ENCODE measurements at places on chromosomes 1 and 21. TPM values are rescaled to one million over a fixed set of nuclear protein-coding genes. Genes with fewer than 3 reads are reported as not detected.
A peak's percentile ranks its signal among the peaks of the same experiment; 100 is the strongest.

DNA sequence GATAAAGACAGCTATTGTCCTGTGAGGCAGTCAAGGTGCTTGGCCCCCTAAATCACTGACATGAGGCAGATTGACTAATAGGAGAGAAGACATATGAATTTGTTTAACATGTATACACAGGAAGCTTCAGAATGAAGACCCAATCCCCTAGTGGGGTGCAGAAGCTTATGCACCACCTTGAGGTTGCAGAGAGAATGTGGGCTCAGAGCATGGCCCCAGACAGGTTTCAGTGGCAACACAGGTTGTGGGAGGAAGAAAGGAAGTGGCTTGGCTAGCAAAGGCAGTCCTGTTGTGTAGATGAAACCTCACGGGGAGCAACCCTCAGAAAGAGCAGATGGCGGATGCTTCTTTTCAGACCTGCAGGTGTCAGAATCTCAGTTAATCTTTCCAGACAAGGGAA is 37.0 kb upstream of the PARP1 start:
- no peak for DNase-seq
- H3K36me3 ChIP-seq = peaks cover 3% of the 10 kb centered on the region
- peaks cover 61% of the 10 kb centered on the region for H3K4me1 ChIP-seq
- H3K4me3 ChIP-seq = no peak overlapping the region
- H3K27me3 ChIP-seq = no peaks in the 10 kb centered on the region

- DNase-seq = no peak
- no peaks in the 10 kb centered on the region for H3K27me3 ChIP-seq
- H3K4me3 ChIP-seq = no peak overlapping the region
Measured at GRCh38 chr21:37606549-37606948, 240.0 kb downstream of the DYRK1A start.

Gene TSPAN2
- total RNA-seq = 12.0 TPM

DNA sequence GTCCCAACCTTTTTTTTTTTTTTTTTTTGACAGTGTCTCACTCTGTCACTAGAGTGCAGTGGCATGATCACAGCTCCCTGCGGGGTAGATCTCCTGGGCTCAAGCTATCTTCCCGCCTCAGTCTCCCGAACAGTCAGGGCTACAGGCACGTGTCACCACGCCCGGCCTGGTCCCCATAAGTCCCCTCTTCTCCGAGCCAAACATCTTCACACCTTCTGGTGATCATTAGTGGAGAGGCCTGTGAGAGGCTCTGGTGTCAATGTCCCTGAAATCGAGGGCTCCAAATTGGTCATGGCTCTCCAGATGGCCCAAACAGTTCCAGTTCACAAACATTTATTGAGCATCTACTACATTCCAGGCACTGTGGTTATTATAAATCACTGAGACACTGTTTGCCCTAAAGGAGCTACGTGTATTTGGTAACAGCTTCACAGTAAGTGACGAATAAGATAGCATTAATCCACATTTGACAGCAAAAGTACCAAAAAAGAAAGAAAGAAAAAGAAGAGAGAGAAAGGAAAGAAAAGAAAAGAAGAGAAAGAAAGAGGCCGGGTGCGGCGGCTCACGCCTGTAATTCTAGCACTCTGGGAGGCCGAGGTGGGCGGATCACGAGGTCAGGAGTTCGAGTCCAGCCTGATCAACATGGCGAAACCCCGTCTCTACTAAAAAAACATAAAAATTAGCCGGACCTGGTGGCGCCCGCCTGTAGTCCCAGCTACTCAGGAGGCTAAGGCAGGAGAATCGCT is 867 bp upstream of the TIMM17A start:
- H3K27me3 ChIP-seq = no peaks in the 10 kb centered on the region
- peak overlapping the region; percentile 98 for H3K27ac ChIP-seq
- DNase-seq = peak; percentile 23
- peak overlapping the region; percentile 97 for H3K4me3 ChIP-seq
- H3K4me1 ChIP-seq = peaks cover 10% of the 10 kb centered on the region

DNA sequence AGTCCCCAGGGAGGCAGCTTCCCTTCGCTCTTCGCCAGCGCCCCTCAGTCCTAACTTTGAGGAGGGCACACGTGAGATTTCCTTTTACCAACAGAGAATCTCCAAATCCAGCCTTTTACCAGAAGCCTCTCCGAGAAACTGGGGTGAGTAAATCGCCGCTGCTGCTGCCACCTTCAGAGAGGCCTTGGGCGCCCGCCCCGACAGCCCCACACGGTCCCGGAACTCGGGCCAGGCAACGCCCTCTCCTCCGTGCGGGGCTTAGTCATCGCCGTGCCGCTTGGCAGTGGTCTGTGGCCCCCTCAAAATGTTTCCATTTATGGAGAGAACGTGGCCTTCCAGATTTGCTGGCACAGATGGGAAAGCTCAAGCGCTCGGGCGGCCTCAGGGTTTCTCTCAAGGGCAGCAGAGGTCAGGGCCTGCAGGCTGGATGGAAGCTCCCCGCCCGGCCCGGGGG is 41.4 kb upstream of the COL6A2 start:
- H3K4me1 ChIP-seq = peaks cover 6% of the 10 kb centered on the region
- no peak overlapping the region for H3K4me3 ChIP-seq

Gene FRRS1
- total RNA-seq = 6.2 TPM

GRCh38 chr1:71645015-71645414 is 564.2 kb upstream of the ZRANB2 start:
- H3K4me1 ChIP-seq = no peaks in the 10 kb centered on the region
- no peaks in the 10 kb centered on the region for H3K36me3 ChIP-seq
- DNase-seq = no peak
- H3K27ac ChIP-seq = no peak overlapping the region
- no peaks in the 10 kb centered on the region for H3K27me3 ChIP-seq
- no peak overlapping the region for H3K4me3 ChIP-seq

Gene EPHA10
- 1.3 TPM for total RNA-seq

Gene UTS2
- not detected for total RNA-seq

GRCh38 chr1:87702455-87702854 is 373.8 kb downstream of the LMO4 start:
- no peak overlapping the region for H3K27ac ChIP-seq
- peaks cover 32% of the 10 kb centered on the region for H3K36me3 ChIP-seq
- H3K27me3 ChIP-seq = peaks cover 3% of the 10 kb centered on the region
- H3K4me1 ChIP-seq = peaks cover 5% of the 10 kb centered on the region
- no peak overlapping the region for H3K4me3 ChIP-seq
- DNase-seq = no peak

- DNase-seq = no peak
- H3K4me1 ChIP-seq = no peaks in the 10 kb centered on the region
- no peak overlapping the region for H3K27ac ChIP-seq
- no peak overlapping the region for H3K4me3 ChIP-seq
- peaks cover 18% of the 10 kb centered on the region for H3K36me3 ChIP-seq
- no peaks in the 10 kb centered on the region for H3K27me3 ChIP-seq
Measured at GRCh38 chr1:15717418-15718125, 18.5 kb upstream of the SLC25A34 start.

DNA sequence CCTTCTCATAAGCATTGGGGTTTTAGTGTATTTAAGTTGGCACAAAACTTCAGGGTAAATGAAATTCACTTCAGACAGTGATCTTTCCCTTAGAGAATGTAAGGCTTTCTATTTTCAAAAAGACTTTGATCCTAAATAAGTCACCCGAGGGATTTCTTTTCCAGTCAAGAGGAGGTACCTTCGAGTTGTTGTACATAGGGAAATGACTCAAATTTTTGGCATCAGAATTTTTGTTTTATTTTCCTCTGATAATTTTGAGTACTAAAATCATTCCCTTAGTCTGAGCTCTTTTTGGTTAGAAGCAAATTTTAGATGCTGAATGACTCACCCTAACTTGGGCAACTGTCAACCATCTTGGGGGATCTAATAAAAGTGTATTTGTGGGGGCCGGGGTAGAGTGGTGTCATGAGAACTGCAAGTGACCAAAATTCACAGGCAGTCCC is 193.9 kb downstream of the DHRS3 start:
- no peak overlapping the region for H3K4me3 ChIP-seq
- no peaks in the 10 kb centered on the region for H3K36me3 ChIP-seq

- DNase-seq = no peak
Measured at GRCh38 chr1:246933893-246934292, 2.1 kb upstream of the AHCTF1 start.

DNA sequence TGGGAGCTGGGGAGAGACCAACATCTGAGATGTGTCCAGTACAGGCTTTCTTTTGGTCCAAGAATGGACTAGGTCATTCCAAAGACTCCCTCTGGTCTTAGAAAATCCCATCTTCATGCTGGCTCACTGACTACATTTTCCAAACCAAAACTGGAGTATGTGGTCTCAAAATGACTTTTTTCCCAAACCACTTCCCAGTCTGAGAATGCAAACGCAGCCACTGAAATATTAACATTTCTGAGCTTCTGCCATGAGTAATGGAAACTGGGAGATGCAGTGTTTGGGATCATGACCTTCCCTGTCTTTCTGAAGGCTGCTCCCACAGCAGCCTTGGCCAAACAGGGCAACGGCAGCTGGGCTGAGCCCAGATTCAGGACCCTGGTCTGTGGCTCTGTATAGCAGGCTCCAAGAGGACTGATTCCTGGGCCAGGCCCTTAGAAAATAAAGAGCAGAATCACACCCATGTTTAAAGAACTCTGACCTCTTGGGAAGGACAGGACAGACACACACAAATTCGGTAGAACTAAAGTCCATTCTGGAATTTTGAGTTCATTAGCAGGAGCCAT is 62.1 kb upstream of the CNTN2 start:
- H3K27me3 ChIP-seq = no peaks in the 10 kb centered on the region
- H3K36me3 ChIP-seq = no peaks in the 10 kb centered on the region
- DNase-seq = no peak

DNA sequence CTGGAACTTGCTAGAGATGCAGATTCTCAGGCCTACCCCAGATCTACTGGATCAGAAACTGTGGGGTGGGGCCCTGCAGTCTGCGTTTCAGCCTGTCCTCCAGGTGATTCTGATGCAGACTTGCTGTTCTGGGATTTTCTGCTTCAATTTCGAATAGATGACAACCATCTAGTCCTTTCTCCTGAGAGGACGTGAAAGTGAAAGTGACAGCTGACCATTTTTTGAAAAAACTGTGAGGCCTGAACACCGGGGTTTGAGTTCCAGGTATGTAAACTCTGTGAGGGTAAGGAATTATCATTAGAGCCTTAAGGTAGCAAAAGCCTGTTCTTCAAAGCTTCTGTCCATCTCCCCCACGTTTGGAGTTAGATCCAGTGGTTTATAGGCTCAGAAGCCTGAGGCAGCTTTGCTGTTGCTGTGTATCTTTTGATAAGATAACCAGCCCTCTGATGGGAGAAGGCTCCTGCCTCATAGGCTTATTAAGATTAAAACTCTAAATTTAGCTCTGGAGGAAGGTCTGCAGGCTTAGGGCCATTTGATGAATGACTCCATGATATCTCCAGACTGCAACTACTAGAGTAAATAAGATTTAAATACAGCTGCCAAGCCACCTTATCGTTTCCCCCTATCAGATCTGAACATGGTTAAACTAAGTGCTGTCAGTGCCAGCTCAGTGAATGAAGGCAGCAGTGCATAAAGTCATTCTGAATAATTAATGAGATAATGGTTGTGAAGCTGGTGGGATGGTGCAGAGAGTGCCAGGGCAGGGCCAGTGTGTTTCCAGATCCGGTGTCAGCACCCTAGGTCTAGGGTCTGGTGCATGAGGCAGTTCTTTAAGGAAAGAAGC is 335.2 kb downstream of the HHAT start:
- H3K27me3 ChIP-seq = no peaks in the 10 kb centered on the region
- no peak for DNase-seq
- H3K27ac ChIP-seq = no peak overlapping the region
- no peak overlapping the region for H3K4me3 ChIP-seq
- H3K36me3 ChIP-seq = no peaks in the 10 kb centered on the region
- no peaks in the 10 kb centered on the region for H3K4me1 ChIP-seq

Gene ISG20L2
- total RNA-seq = 43.8 TPM

GRCh38 chr1:94949681-94950661 is 23.1 kb upstream of the CNN3 start:
- no peaks in the 10 kb centered on the region for H3K27me3 ChIP-seq
- no peak overlapping the region for H3K4me3 ChIP-seq
- DNase-seq = no peak
- peaks cover 15% of the 10 kb centered on the region for H3K4me1 ChIP-seq

Gene BSND
- 0.30 TPM for total RNA-seq

DNA sequence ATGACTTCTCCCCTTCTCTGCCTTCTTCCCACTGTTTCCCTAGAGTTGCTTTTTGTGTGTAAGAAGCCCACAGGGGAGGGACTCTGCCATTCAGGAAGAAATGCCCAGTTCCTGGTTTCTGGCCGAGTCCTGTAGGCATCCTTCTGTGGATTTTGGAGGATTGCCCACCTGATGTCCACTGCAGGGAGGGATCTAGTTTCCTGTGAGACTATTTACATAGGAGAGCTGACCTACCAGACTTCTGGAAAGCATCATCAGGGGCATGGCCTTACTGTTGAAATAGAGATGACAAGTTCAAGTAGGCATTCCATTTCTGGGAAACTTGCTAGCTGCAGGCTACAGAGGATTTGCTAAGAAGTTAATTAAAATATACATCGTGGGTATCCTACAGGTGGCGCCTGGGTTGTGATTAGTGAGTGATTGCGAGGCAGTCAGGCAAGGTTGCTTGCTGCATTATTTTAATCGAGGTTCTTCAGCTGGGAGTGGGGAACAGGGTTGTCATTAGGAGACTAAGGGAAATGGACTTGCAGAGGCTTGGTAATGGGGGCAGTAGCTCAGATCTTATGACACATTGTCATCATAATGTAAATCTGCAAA is 148.7 kb downstream of the HHAT start:
- peaks cover 43% of the 10 kb centered on the region for H3K4me1 ChIP-seq
- no peaks in the 10 kb centered on the region for H3K36me3 ChIP-seq
- no peak overlapping the region for H3K27ac ChIP-seq
- DNase-seq = no peak
- no peak overlapping the region for H3K4me3 ChIP-seq

GRCh38 chr1:92902406-92902744 is 58.9 kb downstream of the DIPK1A start:
- peaks cover 4% of the 10 kb centered on the region for H3K36me3 ChIP-seq
- H3K27me3 ChIP-seq = no peaks in the 10 kb centered on the region
- no peak overlapping the region for H3K4me3 ChIP-seq
- no peak overlapping the region for H3K27ac ChIP-seq
- no peaks in the 10 kb centered on the region for H3K4me1 ChIP-seq

- no peaks in the 10 kb centered on the region for H3K27me3 ChIP-seq
- no peaks in the 10 kb centered on the region for H3K36me3 ChIP-seq
- H3K4me3 ChIP-seq = no peak overlapping the region
- H3K27ac ChIP-seq = no peak overlapping the region
- H3K4me1 ChIP-seq = no peaks in the 10 kb centered on the region
Measured at GRCh38 chr1:243364330-243364729, 108.5 kb downstream of the SDCCAG8 start.

Gene S100A3
- not detected for total RNA-seq

GRCh38 chr21:42687796-42688195 is 34.4 kb downstream of the PDE9A start:
- no peak for DNase-seq
- H3K27me3 ChIP-seq = no peaks in the 10 kb centered on the region
- no peak overlapping the region for H3K4me3 ChIP-seq
- no peak overlapping the region for H3K27ac ChIP-seq
- H3K36me3 ChIP-seq = peaks cover 25% of the 10 kb centered on the region

GRCh38 chr1:6271006-6271405 is 10.1 kb upstream of the GPR153 start:
- H3K27ac ChIP-seq = no peak overlapping the region
- H3K27me3 ChIP-seq = no peaks in the 10 kb centered on the region
- DNase-seq = no peak
- H3K36me3 ChIP-seq = no peaks in the 10 kb centered on the region
- H3K4me3 ChIP-seq = no peak overlapping the region
